ENCODE measurements at places on chromosomes 6 and 20.

- no peak for DNase-seq
Measured at GRCh38 chr20:34824026-34824425, 1.4 kb downstream of the NCOA6 start.

GRCh38 chr20:31652917-31653396 is 15.2 kb downstream of the COX4I2 start:
- DNase-seq = no peak

DNA sequence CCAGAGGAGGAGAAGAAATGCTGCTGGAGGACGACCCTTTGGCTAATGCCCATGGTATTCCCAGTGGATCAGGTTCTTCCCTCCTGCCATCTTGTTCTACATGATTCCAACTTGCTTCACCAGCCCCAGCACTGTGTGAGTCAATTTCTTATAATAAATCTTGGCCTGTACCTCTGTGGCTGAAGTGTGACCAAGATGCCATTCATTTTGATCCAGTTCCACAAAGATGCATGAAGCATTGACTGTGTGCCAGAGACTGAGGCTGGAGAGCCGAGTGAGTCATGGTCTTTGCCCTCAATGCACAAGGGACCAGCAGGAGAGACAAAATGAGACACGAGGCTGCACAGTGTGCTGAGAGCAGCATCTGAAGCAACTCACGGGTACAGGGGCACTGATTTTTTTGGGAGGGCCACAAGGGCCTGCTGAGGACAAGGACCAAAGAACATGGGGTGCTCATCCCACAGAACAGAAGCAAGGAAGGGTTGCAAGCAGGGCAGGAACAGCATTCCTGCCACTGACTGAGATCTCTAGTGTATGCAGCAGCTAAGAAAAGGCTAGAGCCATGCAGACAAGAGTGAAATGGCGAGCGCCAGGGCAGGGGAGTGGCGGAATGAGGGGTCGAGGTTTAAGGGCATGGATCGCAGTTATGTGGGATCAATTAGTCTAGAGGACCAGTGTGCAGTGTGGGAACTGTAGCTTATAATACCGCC is 207.0 kb downstream of the THBS2 start:
- DNase-seq = no peak

- DNase-seq = no peak
Measured at GRCh38 chr6:139648430-139649000, 274.1 kb upstream of the CITED2 start.

GRCh38 chr20:6530254-6530653 is 237.2 kb upstream of the BMP2 start:
- DNase-seq = no peak

- no peak for DNase-seq
Measured at GRCh38 chr6:51578994-51579393, 508.4 kb downstream of the PKHD1 start.

DNA sequence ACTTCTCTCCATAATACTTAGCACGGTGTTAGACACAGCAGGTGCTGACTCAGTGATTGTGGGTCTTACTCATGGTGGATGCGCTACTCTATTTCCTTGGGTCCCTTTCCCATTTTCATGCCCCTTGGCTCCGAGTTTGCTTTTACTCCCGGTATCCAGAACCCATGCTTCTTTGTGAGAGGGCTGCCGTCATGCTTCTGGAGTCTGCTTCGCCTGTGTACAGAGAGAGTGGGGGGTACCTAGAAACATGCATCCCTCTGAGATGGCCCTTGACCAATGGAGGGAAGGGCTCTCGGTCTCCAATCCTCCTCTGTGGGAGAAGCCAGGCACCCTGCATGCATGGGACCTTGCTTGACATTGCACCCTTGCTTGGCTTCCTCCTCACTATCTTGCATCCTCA is 160.4 kb downstream of the NRN1 start:
- no peak for DNase-seq

DNA sequence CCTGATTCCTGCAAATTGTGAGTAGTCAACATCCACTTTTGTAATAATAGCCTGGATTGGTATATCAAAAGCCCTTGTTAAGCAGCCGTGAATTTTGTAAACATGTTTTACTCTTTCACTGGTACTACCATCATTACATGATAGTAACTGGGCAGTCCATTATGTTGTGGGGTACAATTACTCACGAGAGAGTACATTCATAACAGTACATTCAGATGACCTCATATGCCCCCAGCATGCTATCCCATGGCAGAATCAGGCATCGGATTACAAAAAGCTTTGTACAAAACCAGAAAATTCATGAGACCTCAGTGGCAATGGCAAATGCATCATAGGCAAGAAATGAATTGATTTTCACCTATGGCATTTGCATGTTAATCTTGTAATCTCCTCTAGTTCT is 166.2 kb downstream of the EPM2A start:
- DNase-seq = no peak

DNA sequence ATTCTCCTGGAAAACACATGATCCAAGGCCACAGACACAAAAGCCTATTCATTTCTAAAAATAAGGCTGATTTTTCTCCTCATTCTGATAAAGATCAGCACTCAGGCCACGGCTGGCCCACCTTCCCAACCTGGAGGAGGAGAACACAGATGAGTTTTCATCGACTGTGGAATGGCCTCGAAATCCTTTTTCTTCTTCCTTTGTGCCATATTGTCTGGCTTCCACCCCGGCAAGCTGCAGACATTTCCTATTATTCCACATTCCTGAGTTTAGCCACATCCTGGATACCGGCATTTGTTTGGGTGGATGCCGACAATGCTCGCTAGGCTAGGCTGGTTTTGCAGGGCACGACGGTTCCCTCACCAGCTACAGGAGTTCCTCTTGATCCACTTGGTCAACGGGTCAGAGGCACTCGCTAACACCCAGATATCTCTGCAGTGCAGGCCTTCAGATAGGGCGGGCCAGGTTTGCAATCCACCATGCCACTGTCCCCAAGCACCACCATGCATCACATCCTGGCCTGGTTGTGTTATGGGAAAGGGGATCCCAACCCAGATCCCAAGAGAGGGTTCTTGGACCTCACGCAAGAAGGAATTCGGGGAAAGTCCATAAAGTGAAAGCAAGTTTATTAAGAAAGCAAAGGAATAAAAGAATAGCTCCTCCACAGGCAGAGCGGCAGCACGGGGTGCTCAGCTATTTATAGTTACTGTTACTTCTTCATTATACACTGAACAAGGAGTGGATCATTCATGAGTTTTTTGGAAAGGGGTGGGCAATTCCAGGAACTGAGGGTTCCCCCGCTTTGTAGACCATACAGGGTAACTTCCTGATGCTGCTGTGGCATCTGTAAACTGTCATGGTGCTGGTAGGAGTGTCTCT is 4.2 kb upstream of the CTSZ start:
- no peak for DNase-seq

DNA sequence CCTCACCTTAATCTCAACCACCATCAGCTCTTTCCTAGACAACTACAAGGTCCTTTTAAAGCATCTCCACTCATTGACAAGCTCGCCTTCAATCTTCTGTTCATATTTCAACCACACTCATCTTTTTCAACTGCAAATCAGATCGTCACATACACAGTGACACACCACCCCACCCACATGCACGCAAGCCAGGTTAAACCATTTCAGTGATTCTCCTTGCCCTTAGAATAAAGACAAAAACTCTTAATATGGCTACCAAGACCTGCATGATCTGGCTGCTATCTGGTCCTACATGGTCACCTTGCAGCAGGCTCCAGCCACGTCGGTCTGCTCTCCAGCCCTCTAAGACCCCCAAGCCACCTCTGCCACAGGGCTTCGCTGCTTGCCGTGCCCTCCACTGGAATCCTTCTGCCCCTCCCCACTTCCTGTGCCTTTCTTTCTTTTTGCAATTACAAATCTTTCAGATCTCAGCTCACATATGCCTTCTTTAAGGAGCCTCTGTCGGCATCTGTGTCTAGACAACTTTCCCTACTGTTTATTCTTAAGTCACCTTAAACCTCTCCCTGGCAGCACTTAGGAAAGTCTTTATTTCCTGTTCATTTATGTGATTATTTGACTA is 507.3 kb upstream of the ARID1B start:
- no peak for DNase-seq

- no peak for DNase-seq
Measured at GRCh38 chr6:153044295-153044694, 41.8 kb upstream of the MTRF1L start.

DNA sequence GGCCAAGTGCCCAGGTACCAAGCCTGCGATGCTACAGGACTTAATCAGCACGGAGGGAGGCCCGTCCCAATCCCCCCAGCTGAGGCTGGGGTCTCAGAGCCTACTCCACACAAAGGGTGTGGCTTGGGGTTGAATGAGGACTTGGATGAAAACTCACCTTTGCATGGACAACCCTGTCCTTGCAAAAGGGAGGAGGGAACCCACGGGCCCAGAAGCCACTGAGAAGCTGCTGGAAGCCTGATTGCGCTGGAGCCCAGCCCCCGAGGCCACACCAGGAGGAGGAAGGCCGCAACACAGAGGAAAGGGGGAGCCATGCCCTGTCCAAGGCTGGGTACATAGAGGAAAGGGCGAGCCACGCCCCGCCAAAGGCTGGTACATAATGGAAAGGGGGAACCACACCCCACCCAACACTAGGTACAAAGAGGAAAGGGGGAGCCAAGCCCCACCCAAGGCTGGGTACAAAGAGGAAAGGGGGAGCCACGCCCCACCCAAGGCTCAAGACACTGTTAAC is 158.8 kb downstream of the DLL1 start:
- no peak for DNase-seq

- DNase-seq = no peak
Measured at GRCh38 chr6:107235511-107235910, 120.2 kb upstream of the BEND3 start.

- DNase-seq = no peak
Measured at GRCh38 chr6:110432285-110432900, 17.0 kb upstream of the DDO start.

DNA sequence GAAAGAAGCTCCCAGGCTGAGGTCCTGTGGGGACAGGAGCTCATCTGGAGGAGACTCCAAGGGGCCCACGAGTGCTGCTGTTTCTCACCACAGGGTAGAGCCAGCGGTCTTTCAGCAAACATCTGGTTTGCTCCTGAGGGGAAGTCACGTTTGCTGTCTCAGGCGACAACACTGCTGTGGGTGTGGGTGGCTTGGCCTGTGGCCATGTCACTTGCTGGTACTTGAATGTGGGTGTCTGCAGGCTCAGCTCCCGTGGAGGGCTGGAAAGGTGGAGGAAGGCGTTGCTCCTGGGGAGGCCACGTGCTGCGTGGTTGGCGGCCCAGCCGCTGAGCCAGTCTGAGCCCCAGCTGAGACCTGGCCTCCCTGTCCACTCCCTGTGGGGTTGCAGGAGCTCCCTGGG is 52.8 kb upstream of the MPC1 start:
- DNase-seq = no peak

- no peak for DNase-seq
Measured at GRCh38 chr6:122785891-122786290, 3.2 kb upstream of the SMPDL3A start.

GRCh38 chr6:86619428-86619827 is 317.9 kb upstream of the HTR1E start:
- no peak for DNase-seq

DNA sequence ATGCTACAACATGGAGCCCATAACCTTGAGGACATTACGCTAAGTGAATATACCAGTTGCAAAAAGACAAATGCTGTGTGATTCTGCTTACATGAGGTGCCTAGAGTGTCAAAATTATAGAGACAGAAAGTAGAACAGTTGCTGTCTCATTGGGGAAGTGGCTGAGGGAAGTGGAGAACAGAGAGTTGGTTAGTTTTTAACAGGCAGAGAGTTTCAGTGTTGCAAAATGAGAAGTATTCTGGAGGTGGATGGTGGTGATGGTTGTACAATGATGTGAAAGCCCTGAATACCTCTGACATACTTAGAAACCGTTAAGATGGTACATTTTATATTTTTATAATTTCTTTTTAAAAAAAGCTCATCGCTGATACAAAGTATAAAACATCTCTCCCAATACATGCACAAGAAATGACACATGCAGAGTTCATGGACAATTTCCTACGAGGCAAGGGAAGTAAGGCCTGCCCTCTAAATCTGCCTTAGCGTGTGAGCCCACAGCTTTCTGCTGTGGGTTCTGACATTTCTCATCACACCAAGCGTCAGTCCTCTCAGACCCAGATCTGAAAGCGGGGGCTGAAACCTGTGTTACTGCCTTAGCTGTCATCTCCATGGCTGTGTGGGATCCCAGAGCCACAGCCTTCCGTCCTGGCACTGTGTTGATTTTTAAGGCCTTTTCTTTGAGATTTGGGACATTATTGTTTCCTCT is 126.0 kb downstream of the RNASET2 start:
- no peak for DNase-seq
